SHP77 treated with DMSO at 0.1 percent for 48 hours (cell line): ENCODE measurements at places on chromosomes 5 and 9.
A peak's percentile ranks its signal among the peaks of the same experiment; 100 is the strongest.

GRCh38 chr9:38671748-38672147 is 48.2 kb downstream of the FAM240B start:
- DNase-seq = no peak

DNA sequence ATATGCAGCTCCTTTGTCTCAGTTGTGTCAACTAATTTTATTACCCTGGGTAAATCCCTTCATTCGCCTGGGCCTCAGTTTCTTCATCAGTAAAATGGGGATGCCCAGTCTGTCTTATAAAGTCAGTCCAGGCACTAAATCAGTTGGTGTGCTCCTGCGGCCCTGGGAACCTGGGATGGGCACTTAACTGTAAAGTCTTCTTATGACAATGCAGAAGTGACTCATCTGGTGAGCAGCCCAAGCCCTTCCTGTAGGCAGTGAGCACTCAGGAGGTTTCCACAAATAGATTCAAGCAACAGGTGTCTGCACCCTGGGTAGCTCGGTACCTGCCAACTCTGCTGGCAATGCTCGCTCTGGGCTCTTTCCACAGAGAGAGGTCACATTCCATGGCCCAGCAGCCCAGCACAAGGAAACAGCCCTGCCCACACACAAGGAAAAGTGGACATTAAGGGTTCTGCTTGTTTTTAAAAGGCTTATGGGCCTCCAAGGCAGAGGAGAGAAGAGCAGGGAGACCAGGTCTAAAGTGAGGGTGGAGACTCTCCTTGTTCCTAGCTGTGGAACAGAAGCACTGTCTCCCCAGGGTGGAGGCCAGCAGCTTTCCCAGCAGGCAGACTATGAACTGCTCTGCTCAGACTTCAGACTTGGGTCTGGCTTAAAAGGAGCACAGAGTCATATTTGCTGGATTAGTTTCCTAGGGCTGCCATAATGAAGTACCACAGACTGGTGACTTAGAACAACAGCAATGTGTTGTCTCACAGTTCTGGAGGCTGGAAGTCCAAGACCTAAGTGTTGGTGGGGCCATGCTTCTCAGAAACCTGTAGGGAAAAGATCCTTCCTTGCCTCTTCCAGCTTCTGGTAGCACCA is 89.7 kb upstream of the ADRA1B start:
- no peak for DNase-seq

- DNase-seq = no peak
Observed at GRCh38 chr5:10497554-10497953, 55.9 kb downstream of the ROPN1L start.

DNA sequence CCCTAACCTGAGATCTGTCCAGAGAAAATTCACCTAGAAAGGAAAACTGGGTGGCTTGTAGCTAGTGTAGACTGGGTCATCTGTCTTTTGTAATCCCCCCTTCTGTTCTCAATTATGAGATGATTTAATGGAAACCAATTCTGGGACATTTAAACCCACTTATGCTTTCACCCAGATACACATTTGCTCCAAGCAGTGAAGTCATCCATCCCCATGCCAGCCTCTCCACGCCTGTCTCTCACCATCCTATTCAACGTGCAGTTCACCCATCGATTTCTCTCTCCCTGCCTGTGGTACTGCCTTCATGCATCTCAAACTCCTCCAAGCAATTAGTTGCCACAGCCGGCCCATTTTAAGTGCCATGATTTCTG is 1.8 kb downstream of the PHF19 start:
- DNase-seq = no peak

GRCh38 chr5:73918791-73919221 is 292.8 kb downstream of the ARHGEF28 start:
- no peak for DNase-seq

DNA sequence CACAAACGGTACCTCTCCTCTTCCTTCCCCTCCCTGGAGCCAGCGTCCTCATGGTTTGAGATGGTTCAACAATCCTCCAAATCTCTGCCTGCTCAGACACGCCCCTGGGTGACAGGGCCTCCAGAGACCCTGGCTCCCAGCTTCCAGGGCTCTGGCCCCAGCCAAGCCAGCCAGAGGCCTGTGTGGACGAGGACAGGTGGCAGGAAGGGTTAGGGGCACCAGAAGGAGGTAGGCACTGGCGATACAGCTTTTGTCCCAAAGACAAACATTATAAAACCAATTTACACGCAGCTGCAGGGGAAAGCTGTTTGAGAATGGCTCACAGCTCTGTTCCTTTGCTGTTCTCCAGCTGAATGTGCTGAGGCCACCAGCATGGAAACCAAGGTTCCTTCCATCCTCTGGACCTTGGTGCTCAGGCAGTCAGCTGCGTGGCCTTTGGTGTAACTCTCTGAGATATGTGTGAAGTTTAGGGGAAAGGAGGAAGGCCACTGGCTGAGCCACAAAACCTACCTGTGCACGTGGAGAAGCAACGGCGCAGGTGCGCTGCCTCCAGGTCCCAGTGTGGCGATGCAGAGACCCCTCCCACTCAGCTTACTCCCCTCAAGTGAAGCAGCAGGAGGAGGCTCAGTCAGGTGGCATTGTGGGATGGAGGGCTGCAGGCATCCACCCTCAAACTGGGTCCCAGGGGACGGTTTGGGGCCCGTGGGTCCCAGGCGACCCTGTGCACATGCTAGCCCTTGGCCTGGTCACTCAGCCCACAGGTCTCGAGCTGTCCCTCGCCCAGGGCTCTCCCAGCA is 4.3 kb upstream of the QRFP start:
- DNase-seq = no peak

DNA sequence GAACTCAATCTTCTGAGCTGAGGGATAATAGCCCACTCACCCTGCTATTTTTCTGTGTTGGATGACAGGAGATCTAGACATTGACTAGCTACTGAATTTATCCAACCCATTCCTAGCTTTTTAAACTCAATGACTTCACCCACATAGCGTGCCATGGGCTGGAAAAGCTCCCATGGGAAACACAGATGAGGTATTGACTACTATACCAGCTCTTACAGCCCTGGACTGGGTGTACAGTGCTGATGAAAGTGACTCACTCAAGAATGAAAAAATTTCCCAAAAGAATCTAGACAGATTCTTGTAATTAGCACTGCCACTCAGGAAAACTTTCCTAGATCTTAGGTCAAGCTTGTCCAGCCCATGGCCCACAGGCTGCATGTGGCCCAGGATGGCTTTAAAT is 72.7 kb upstream of the NREP start:
- DNase-seq = no peak

DNA sequence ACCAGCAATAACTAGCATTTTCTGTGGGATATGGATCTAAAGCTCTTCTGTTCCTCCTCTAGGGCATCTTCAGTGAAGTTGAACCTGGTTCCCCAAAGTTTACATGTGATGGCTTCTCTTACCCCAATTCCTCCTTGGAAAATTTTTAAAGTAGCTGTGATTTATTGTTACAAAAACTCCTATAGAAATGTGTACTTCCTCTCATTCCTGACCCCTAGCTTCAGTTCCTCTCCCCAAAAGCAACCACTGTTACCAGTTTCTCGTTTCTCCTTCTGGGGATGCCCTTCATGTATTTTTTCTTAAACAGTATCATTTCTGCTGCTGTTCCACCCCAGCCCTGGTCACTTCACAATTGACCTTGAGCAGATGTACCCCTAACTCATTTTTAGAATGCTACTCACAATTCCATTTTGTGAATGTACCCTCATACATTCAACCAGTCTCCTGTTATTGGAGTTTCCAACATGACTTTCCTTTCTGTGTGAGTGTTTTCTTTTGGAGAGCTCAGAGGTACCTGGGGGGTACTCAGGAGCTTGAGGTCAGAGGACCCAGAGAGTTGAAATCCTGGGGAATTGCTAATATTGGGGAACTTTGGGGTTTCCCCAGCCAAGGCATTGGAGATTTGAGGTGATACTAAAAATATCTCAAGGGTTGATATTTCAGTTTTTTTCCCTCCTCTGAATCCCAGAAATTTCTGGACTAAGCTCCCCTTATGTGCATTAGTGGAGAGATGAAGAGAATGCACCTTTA is 18.6 kb upstream of the GLRX start:
- DNase-seq = no peak

DNA sequence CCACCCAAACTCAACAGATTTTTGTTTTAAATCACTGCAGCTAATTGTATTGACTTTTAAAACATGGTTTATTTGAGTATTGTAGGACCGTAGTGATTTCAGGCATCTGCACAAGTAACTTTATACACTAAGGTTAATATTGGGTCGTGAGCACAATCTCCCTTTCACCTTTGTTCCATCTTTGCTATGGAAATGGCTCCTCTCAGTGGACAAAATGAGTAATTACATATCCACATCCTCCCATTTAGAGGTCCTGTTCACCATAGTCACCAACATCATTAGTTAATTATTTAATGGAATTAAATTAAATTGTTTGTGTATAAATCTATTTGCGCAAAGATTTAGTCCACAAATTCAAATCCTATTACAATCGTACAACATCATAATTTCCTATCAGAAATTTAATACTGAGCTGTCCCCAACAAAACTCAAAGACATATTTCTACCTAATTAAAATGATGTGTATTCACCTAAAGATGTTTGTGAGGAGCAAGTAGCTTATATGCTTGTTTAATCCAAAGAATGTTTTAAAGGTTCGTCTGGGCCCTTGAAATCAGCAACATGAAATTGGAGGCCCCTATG is 173.0 kb upstream of the DAPK1 start:
- DNase-seq = peak; percentile 27

DNA sequence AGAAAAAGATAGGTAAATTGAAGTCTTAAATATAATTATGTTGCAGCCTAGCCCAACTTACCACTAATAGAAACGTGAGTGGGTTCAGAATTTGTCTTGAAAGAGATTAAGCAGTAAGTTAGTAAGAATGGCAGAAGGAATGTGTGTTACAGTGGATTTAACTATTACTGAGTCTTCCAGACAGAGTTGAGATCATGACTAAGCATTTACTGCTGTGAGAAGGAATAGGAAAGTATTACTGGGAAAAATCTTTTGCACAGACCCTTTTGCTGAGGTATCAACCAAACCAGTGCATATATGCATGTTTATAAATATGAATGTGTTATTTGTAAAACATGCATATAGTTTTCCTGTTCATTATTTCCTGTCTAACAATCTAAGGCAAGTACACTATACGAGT is 112.8 kb upstream of the EFNA5 start:
- no peak for DNase-seq

- DNase-seq = no peak
Observed at GRCh38 chr5:96595300-96596090, 66.7 kb upstream of the CAST start.

GRCh38 chr5:34609951-34610441 is 46.1 kb upstream of the RAI14 start:
- DNase-seq = no peak

- no peak for DNase-seq
Observed at GRCh38 chr9:82106536-82106935, 118.0 kb downstream of the SPATA31D1 start.

DNA sequence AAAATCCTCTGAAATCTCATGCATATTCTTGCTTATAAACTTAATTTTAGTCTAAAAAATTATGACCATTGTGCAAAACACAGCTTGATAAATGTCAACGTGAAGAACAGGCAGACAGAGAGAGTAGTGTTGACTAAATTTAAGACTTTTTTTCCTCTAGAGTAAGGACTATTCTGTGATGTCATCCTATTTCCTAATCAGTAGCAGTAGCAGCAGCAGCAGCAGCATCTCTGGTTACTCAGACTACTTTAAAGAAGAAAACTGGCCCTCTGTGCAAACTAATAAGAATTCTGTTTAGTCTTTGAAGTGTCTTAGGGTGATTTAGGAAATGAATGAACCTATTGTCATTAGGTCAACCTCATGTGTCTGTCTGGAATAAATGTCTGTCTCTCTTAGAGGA is 403.0 kb downstream of the HINT1 start:
- DNase-seq = no peak

DNA sequence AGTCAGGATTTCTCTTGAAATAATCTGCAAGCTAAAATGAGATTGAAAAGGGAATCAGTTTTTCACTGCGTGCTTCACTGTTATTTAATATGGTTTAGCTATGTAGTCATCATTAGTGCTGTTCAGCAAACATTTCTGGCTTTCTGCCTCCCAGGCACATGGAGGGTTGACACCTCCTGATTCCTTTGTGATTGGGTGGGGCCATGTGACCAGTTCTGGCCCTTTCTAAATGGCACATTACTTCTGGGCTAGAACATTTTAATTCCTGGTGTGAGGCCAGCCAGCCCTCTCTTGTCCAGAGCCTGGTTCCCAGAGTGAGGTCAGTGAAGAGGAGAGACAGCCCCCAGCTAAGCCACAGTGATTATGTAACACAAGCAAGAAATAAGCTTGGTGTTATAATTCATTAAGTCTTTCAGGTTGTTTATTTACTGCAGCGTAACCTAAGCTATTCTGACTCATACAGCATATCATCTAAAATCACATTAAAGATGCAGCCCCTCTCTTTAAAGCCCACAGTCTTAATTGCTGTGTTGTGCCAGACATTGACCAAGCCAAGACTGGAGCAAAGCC is 17.4 kb upstream of the ARSI start:
- no peak for DNase-seq

DNA sequence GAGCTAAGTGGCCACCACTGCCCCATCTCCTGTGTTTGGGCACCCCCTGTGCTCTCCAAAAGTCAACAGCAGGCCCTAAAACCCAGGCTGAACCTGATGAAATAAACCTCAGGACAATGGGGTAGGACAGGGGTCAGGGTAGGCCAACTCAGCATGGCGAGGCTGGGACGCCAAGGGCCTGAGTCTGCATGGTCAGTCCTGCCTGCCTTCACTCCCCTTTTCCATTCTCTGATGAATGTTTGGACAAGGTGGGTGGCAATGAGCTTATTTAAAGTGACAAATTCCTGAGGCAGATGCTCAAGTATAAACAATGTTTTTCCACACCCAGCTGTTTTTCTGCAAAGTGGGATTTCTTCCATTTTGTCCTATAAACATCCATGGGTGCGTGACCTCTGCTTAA is 47.2 kb upstream of the CXCL14 start:
- no peak for DNase-seq

- no peak for DNase-seq
Observed at GRCh38 chr5:81815321-81815720, 64.4 kb upstream of the SSBP2 start.

GRCh38 chr9:128394379-128395168 is 23.4 kb downstream of the URM1 start:
- no peak for DNase-seq

DNA sequence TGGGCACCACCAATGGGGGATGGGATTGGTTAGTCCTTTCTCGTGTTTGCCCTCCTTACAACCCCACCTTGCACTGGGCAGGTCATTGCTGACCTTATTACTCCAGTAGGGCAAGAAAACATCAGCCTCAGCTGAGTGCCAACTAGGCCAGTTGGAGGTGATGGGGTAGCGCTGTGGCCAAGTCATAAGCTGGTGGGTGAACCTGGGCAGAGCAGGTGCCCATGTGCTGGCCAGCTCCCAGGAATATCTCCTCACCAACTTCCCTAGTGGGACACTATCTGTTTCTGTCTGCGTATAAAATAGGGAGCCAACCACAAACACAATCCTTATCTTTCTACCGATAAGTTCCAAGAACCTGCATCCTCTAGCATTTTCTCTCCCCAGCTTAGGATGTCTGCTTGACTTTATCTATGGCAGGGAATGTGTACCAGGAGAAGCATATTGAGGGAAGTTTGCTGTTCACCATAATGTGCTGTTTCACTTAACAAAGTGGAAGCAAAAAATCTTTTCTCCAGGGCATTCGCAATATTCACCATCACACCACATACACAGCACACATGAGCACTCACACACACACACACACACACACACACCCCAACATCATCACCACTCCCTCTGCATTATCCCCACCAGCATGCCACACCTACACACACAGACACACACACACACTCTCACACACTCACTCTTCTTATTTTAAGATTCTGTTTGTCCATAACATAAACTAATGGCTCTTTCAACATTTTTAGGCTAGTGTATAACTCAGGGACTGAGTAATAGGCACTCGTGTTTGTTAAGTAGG is 390.0 kb downstream of the ENC1 start:
- DNase-seq = no peak

- DNase-seq = no peak
Observed at GRCh38 chr9:138065287-138065686, 187.7 kb downstream of the CACNA1B start.
